Islet precursor cell (in vitro differentiated cells): ENCODE measurements at places on chromosomes 11 and 22.
A peak's percentile ranks its signal among the peaks of the same experiment; 100 is the strongest.

GRCh38 chr22:35834061-35834460 is 116.4 kb downstream of the APOL5 start:
- no peak for DNase-seq

GRCh38 chr11:98358551-98358950 is 662.2 kb upstream of the CNTN5 start:
- no peak for DNase-seq

GRCh38 chr11:108167624-108168023 is 46.3 kb downstream of the ACAT1 start:
- no peak for DNase-seq

- DNase-seq, result no peak
Observed at GRCh38 chr11:46456269-46457001, 64.9 kb upstream of the CHRM4 start.

- DNase-seq, result no peak
Observed at GRCh38 chr11:47628026-47628425, 14.3 kb downstream of the MTCH2 start.

- no peak for DNase-seq
Observed at GRCh38 chr11:129997513-129997912, 5.1 kb downstream of the PRDM10 start.

- DNase-seq, result peak; percentile 43
Observed at GRCh38 chr22:47190276-47190956, 428.0 kb downstream of the TBC1D22A start.

DNA sequence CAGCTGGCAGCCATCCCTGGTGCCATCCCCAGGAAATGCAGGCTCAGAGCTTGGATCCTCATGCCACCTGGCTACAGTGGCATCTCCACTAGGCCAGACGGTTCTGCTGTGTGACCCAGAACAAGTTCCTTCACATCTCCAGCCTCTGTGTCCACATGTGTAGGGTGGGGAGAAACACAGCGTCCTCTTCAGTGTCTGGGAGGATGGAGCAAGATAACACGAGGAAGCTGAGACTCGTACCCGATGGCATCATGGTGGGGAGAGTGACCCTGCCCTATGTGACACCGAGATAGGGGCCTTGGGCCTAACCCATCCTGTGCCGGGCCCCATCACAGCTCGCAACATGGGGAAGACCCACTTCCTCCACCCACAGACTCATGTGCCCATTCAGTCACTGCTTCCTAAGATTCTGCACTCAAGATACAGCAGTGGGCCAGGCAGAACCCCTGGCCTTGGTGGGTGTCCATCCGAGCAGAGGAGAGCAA is 78.5 kb downstream of the MORC2 start:
- DNase-seq, result peak; percentile 13

GRCh38 chr22:28413612-28414399 is 265.8 kb downstream of the TTC28 start:
- DNase-seq, result no peak

- no peak for DNase-seq
Observed at GRCh38 chr22:31973739-31974138, 29.4 kb downstream of the YWHAH start.

- no peak for DNase-seq
Observed at GRCh38 chr11:35414311-35414710, 5.0 kb downstream of the SLC1A2 start.

GRCh38 chr11:17750801-17751165 is 16.2 kb downstream of the KCNC1 start:
- no peak for DNase-seq

DNA sequence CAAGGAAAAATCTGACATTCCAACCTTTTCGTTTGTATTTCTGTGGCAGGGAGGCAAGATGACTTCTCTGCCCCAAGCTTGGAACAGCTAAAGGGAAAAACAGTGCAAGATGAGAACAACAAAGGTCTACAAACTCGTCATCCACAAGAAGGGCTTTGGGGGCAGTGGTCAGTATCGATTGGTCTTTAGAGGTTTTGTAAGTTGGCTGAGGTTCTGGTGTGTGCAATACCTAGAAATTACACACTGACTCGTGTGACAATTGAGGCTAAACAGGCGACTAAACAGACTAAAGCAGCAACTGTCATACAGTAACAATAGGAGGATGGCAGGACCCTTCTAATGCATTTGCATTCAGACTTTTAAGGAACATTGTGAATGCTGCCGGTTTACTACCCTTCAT is 994 bp downstream of the DEPDC5 start:
- DNase-seq, result no peak

GRCh38 chr11:36292311-36292722 is 3.1 kb upstream of the COMMD9 start:
- no peak for DNase-seq

DNA sequence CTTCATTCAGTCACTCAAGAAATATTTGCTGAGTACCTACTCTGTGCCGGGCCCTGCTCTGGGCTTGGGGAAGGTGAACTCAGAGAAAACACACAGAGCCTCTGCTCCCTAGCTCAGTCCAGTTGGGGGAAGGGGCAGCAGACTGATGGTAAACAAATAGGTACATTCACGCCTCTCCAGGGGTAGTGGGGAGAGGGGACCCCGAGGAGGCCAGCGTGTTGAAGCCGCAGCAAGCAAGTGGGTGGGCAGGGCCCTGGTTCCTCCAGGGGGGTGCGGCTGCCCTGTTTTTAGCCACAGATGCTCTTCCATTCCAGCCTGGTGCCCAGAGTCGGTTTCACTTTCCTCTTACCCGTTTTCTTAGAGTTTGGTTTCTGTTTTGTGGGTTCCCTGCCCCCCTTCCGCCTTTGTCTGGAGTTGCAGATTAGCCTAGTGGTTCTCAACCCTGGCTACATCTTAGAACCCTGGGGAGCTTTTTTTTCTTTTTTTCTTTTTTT is 8.7 kb downstream of the DRAP1 start:
- no peak for DNase-seq

DNA sequence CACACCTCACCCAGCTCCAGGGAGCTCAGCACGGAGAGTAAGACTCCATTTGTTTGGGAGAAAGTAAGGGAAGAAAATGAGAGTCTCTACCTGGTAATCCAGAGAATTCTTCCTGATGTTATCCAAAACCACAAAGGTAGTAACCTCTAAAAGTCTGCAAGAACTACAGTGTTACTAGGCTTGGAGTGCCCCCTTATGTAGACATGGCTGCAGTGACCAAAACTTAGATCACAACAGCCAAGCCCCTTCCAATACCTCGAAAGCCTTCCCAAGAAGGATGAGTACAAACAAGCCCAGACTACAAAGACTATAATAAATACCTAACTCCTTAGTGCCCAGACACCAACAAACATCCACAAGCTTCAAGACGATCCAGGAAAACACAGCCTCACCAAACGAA is 4.9 kb downstream of the UBE2L6 start:
- peak; percentile 61 for DNase-seq
